ENCODE measurements at places on chromosomes 12 and 14.

GRCh38 chr12:57621497-57622292 lies 10.5 kb downstream of the ARHGEF25 start:
- DNase-seq = no peak

- no peak for DNase-seq
These were observed 50.0 kb downstream of the FOS start for GRCh38 chr14:75328558-75329155.

- DNase-seq = no peak
These were observed at the start of gene CRIP2 for GRCh38 chr14:105474483-105475268. CRIP2 (plus strand) TSS chr14:105474821; CDS start chr14:105474863, 42 bp downstream.

DNA sequence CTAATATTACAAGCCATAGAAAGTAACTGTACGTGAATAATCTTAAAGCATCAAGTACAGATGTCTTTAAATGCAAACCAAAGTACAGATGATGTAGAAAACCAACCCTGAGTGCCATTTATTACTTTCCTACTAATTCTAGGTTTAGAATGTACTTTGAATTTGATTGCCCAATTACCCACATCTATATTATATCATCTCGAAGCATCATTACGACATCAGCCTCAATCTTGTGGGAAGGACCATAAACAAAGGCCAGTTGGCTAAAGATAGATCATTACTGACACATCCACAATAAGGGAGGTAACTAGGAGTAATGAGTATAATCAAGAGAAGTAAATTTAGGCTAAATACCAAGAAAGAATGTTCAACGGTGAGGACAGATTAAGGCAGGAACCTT lies 478.9 kb downstream of the BCAT1 start:
- DNase-seq = no peak

GRCh38 chr12:11798006-11798708 lies 148.7 kb downstream of the ETV6 start:
- DNase-seq = no peak

Measured in pons (tissue), 1 donor.